ENCODE measurements at places on chromosomes 1 and 21. TPM values are rescaled to one million over a fixed set of nuclear protein-coding genes. Genes with fewer than 3 reads are reported as not detected.

ASTN1 gene
- polyA plus RNA-seq, result 4.2 TPM

IVL gene
- 8.1 TPM for polyA plus RNA-seq

SAMD11 gene
- 2.4 TPM for polyA plus RNA-seq

KLHDC9 gene
- 1.5 TPM for polyA plus RNA-seq

DRAM2 gene
- 40.9 TPM for polyA plus RNA-seq

DNA sequence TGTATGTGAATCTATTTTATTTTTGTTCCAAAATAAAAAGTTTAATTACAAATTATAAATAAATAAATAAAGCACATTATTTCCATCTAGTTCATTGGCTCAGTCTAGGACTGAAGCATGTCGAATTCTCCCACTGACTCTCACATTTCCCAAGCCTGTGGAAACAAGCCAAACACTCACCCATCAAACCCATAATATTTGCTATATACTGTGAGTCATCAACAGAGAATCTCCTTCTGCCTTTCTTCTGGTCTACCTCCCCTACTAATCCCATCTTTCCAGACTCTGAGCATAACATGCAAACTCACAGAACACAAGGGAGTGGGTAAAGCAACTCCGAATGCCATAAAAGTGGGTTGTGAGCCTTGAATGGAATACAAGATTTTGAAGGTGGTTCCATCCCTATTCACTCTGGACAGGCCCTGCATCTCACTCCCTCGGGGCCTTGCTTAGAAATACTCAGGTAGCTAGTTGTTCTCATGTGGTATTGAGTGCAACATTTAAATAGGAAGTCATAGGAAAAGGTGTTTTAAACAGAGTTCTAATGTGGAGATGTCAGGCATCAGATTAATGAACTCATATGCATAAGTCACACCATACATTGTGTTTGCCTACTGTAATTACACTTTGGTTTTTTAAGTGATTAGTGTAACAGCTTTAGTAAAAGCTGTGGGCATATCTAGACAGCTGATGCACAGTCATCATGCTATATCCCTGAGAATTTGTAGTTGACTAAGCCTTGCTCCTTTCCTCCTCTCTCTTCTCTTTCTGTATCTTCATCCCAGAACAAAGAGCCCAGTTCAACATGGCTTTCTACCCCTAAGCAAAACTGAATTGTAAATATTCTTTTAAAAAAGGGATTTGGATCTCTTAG lies 47.0 kb downstream of the F5 start:
- H3K27ac ChIP-seq, result no peak overlapping the region
- no peak for DNase-seq
- H3K36me3 ChIP-seq, result no peaks in the 10 kb centered on the region
- H3K4me1 ChIP-seq, result no peaks in the 10 kb centered on the region

DNA sequence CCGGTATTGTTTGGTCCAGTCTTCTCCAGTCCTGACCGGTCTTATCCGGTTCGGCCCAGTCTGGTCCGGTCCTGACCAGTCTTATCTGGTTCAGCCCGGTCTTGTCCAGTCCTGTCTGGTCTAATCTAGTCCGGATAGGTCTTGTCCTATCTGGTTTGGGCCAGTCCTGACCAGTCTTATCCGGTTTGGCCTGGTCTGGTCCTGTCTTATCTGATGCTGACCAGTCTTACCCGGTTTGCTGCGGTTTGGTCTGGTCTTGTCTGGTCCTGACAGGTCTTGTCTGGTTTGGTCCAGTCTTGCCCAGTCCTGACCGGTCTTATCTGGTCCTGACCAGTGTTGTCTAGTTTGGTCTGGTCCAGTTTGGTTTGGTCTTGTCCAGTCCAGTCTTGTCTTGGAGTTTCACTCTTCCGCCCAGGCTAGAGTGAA lies 30.1 kb downstream of the DHX9 start:
- no peaks in the 10 kb centered on the region for H3K27me3 ChIP-seq
- H3K36me3 ChIP-seq, result peaks cover 35% of the 10 kb centered on the region
- H3K4me3 ChIP-seq, result no peak overlapping the region
- no peaks in the 10 kb centered on the region for H3K4me1 ChIP-seq
- no peak overlapping the region for H3K27ac ChIP-seq

DNA sequence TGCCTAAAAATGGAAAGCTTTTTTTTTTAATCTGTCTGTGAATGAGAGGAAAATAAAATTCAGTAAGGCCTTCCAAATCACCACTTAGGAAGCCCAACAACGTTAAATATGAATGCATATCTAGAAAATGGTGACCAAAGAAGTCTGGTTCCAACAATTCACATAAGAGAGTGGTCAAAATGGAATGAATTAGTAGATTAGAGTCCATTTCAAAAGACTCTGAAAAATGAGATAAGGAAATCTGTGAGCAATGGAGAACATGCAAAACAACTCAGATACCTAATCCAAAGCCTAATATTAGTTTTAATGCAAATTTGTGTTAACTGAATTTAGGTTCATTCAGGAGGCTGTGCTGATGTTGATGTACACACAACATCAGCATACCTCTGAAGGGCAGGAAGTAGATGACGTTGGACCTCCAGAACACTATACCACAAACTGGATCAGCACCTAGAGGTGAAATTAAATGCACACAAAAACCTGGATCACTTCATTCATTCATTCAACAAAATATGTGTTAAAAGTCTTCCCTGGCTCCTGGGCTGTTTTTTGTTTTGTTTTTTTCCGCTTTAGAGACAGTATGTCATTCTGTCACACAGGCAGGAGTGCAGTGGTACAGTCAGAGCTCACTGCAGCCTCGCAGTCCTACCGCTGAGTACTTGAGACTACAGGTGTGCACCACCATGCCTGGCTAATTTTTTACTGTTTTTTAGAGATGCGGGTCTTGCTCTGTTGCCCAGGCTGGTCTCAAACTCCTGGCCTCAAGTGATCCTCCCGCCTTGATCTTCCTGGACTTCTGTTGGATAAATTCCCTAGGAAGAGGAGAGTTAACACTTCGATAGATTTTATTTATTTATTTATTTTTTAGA lies 4.9 kb upstream of the BRWD1 start:
- H3K27me3 ChIP-seq, result peaks cover 2% of the 10 kb centered on the region
- no peak overlapping the region for H3K4me3 ChIP-seq
- no peaks in the 10 kb centered on the region for H3K36me3 ChIP-seq
- DNase-seq, result no peak

DNA sequence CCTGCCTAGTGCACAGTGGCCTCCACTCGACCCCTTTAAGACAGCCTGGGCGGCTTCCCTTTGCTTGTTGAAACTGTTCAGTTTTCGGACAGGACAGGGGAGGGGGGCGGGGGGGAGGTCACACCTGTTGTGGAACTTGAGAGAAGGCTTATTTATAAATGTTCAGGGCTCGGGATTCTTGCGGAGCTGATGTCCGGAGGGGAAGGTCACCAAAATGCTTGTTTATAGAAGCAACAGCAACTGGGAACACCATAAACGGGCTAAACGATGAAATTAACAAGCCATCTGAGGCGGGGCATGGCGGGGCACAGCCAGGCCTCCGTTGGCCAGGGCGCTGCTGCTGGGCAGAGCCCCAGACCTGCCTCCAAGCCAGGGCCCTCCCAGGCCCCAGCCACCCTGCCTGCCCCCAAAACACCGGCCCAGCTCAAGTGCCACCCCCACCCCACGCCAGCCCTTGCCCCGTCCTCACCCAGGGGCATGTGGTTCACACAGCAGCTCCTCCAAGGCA lies 59.8 kb upstream of the CASZ1 start:
- peaks cover 11% of the 10 kb centered on the region for H3K27me3 ChIP-seq
- no peaks in the 10 kb centered on the region for H3K36me3 ChIP-seq
- H3K4me3 ChIP-seq, result no peak overlapping the region
- peaks cover 59% of the 10 kb centered on the region for H3K4me1 ChIP-seq

DNA sequence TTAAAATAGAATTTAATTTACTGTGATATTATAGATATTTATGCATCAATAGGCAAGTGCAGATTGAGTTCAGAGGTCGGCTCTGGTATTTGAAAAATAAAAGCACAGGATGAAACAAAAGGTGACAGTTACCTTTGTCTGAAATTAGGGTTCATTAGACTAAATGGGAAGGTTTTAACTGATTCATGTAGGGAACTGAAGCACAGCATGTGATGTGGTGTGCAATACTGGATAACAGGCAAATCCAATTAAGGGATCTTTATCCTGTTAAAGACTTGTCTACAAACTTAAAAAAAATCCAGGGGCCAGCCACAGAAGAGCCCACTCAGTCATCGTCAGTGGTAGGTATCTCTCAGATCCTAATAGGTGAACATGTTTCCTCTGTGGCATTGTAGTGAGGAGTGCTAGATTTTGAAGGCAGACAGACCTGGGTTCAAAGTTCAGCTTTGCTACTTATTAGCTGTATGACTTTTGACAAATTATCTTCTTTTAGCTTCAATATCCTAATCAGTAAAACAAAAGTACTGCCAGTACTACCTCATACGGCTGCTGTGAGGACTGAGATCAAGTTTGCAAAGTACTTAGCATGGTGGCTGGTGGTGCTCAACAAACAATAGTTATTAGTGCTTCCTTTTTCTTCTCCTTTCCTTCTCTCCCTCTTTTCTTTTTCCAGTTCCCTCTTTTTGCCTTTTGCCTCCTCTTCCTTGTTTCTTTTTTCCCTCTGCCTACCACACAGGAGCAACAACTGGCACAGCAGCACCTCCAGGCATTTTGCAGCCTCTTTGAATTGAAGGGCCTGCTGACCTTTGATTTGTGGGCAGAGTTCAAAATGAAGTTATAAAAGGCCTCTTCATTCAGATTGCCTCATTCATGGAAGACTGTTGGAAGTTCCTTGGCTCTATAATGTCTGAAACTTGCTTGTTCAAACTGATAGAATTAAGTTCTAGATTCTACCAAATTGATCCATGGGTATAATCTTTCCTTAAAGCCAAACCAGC lies 44.9 kb upstream of the FOXD3 start:
- no peaks in the 10 kb centered on the region for H3K36me3 ChIP-seq
- H3K27ac ChIP-seq, result no peak overlapping the region
- no peak overlapping the region for H3K4me3 ChIP-seq
- H3K27me3 ChIP-seq, result peaks cover 3% of the 10 kb centered on the region
- no peaks in the 10 kb centered on the region for H3K4me1 ChIP-seq

DNA sequence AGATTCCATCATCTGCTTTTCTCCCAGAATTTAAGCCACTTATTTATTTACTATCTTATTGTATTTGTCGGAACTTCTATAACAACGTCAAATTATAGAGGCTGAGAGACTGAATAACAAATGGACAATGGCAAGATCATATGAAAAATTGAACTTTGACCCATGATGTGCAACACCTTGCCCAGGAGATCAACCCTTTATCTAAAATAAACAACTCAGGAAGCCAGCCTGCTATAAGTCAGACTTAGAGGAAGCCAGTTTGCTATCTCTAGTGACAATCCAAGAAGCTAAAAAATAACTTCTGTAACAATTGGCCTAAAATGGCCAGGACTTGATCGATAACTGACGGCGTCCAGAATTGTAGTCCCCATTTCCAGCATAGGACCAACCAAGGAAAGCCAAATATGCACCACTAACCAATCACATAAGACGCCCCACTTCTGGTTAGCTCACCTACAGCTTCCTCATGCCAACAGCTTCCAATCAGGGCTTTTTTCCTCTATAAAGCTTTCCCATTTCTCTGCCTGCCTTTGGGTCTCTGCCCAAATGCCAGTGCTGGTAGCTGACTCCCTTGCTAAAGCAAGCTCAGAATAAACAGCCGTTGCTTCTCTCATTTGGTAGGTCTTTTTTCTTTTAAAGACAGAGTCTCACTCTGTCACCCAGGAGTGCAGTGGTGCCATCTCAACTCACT lies 28.5 kb downstream of the ANP32E start:
- H3K36me3 ChIP-seq, result no peaks in the 10 kb centered on the region
- no peaks in the 10 kb centered on the region for H3K4me1 ChIP-seq
- no peak overlapping the region for H3K4me3 ChIP-seq
- H3K27me3 ChIP-seq, result no peaks in the 10 kb centered on the region
- DNase-seq, result no peak
- H3K27ac ChIP-seq, result no peak overlapping the region

DNA sequence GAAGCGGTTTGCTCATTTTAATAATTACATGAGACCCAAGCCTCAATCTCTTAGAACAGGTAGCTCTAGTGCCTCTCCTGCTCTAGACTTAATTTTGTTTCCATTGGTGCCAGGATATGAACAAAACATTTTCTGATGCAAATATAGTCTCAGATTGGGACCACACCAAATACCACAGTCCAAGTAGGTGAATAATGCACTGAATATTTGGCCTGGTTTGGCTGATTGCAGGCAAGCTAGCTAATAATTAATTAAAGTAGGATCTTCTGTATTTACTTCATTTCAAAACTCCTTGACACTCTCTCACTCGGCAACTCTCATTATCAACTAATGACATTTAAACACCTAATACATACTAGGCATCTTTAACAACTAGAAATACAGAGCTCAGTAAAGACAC lies 219.6 kb downstream of the LTN1 start:
- no peak overlapping the region for H3K27ac ChIP-seq
- H3K4me1 ChIP-seq, result no peaks in the 10 kb centered on the region
- no peaks in the 10 kb centered on the region for H3K36me3 ChIP-seq
- DNase-seq, result no peak

DNA sequence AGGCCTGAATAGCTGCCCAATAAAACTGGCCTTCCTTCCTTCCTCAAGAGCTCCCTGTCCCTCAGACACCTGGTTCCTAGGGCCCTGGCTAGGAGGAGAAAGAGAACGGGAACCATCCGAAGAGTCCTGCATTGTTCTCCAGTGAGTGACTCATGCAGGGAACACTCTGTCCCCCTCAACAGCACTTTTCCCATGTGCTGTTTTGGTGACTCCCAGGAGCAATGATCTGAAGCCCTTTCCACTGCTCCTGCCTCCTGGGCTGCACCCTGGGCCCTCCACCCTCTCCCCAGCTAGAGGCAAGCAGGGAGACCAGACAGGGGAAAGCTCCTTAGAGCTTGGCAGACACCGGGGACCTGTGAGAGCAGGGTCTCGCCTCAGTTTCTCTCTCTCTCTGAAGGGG lies 18.9 kb downstream of the TNNT2 start:
- no peak for DNase-seq
- peaks cover 40% of the 10 kb centered on the region for H3K36me3 ChIP-seq
- no peak overlapping the region for H3K27ac ChIP-seq
- H3K27me3 ChIP-seq, result no peaks in the 10 kb centered on the region
- peaks cover 15% of the 10 kb centered on the region for H3K4me1 ChIP-seq

DNA sequence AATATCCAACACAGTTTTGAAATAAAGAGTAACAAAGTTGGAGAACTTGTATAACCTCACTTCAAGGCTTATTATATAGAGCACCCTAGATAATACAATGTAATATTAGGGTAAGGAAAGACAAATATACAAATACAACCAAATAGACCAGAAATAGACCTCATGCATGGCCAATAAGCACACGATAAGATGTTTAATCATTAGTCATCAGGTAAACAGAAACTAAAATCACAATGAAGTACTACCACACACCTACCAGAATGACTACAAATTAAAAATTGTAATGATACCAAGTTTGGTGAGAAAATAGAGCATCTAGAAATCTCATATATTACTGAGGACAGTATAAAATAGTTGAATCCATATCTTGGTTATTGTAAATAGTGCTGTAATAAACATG lies 20.3 kb upstream of the CTTNBP2NL start:
- DNase-seq, result no peak
- H3K4me3 ChIP-seq, result no peak overlapping the region
- H3K4me1 ChIP-seq, result no peaks in the 10 kb centered on the region
- H3K36me3 ChIP-seq, result no peaks in the 10 kb centered on the region
- peaks cover 6% of the 10 kb centered on the region for H3K27me3 ChIP-seq
- H3K27ac ChIP-seq, result no peak overlapping the region

Measured in muscle of leg (tissue), 16 donors.